ENCODE measurements at places on chromosomes 5 and 9.

- DNase-seq, result no peak
These were observed 114.5 kb upstream of the CDH6 start for GRCh38 chr5:31078956-31079355.

DNA sequence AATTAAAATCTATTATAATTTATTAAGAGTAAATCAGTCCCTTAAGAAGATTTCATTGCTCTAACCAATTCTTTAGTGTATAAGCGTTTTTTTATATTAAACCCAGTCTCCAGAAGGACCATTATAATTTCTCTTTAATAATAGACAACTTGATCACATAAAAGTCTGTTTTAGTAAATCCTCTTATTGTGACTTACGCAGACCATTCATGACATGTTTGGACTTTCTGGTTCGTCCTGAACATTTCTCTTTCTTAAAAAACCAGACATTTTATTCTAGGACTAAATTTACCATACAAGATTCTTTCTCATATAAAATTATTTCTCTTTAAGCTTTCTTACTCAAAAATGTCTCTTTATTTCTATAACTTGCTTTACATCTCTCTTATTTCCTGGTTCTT is 196.2 kb upstream of the RAI14 start:
- DNase-seq, result no peak

GRCh38 chr9:86061972-86062739 is 37.2 kb downstream of the GOLM1 start:
- DNase-seq, result no peak

DNA sequence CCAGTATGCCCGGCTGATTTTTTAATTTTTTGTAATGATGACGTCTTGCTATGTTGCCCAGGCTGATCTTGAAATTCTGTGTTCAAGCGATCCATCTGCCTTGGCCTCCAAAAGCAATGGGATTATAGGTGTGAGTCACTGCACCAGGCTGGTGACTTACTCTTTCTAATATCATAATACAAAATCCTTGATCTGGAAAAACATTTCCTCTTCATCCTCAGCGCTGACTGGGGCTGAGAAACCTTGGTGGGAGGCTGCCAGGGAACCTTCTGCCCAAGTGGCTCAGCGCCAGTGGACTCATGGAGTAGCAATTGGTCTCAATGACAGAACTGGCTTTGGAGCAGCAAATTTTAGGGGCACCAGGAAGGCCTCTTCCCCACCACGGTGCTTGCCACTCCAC is 17.5 kb upstream of the SEMA4D start:
- DNase-seq, result no peak

- no peak for DNase-seq
These were observed 4.8 kb downstream of the PLK2 start for GRCh38 chr5:58455066-58455465.

DNA sequence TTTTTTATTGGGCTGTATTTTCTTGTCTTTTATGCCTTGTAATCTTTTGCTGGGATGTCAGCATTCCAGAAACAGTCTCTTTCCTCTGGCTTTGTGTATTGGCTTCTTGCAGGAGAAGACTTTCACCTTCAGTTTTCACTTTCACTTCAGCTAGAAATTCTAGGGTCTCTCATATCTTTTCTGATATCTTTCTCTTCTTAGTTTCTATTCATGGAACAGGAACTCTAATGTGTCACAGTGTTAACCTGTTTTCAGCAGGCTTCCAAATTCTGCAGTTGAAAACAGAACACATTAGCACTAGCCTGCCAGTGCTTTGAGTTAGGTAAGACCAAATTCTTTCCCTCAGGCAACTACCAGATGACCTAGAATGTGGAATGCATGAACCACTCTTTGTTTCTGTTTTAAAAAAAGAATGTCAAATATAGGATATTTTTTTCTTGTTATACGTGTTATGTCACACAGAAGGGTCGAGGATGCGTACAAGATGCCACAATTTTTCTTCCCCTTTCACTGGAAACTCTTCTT is 164.7 kb downstream of the TUSC1 start:
- no peak for DNase-seq

- no peak for DNase-seq
These were observed 295.4 kb downstream of the CSNK1G3 start for GRCh38 chr5:123807177-123807945.

DNA sequence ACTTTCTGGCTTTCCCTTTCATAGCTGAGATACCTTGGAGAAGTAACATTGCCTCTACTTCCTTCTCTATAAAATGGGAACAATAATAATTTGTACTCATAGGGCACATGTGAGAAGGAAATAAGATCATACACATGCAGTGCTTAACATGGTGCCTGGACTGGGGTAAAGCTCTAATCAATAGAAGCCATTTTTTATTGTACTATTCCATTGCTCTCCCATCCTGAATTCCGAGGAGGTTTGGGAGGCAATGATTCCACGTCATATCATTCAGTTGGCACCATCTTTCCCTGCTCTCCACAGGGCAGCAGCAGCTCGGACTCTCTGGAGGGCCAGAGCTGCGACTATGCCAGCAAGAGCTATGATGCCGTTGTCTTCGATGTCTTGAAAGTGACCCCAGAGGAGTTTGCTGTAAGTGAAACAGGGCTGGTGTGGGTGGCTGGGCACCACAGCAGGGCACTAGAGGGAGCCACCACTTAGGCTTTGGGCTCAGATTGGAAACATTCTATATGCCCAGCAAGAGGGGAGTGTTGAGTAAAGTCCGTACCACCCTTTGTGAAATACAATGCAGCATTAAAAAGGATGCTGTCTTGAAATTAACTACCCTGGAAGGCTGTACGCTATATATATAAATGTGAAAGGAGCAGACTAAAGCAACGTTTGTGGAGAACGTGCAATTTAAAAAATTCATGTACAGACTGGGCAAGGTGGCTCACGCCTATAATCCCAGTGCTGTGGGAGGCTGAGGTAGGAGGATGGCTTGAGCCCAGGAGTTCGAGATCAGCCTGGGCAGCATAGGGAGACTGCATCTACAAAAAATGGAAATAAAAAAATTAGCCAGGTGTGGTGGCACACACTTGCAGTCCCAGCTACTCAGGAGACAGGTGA is 51.2 kb downstream of the RALGPS1 start:
- no peak for DNase-seq

DNA sequence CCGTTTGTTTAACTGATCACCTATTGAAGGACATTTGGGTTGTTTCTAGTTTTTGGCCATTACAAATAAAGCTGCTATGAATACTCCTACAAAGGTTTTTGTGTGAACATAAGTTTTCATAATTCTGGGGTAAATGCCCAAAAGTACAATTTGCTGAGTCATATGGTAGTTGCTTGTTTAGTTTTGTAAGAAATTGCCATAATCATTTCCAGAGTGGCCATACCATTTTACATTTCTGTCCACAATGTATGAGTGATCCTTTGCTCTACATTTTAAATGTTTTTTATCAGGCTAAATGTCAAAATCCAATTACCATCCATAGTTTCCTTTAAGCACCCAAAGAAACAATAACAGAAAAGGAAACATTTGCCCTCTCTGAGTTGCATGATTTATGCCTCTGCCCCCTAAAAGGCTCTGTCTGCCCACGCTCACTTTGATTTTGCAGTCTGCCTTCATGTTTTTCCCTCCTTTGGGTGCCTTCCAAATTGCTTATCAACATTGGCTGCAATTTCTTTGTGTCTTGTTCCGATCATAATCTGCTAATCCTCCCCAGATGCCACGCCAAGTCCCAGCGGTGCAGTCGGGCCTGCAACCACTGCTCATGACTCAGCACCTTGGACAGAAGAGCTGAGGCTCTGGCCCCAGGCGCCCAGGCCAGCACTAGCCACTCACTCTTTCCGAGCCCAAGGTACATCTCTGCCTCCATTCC is 339.2 kb downstream of the PIK3R1 start:
- DNase-seq, result no peak

DNA sequence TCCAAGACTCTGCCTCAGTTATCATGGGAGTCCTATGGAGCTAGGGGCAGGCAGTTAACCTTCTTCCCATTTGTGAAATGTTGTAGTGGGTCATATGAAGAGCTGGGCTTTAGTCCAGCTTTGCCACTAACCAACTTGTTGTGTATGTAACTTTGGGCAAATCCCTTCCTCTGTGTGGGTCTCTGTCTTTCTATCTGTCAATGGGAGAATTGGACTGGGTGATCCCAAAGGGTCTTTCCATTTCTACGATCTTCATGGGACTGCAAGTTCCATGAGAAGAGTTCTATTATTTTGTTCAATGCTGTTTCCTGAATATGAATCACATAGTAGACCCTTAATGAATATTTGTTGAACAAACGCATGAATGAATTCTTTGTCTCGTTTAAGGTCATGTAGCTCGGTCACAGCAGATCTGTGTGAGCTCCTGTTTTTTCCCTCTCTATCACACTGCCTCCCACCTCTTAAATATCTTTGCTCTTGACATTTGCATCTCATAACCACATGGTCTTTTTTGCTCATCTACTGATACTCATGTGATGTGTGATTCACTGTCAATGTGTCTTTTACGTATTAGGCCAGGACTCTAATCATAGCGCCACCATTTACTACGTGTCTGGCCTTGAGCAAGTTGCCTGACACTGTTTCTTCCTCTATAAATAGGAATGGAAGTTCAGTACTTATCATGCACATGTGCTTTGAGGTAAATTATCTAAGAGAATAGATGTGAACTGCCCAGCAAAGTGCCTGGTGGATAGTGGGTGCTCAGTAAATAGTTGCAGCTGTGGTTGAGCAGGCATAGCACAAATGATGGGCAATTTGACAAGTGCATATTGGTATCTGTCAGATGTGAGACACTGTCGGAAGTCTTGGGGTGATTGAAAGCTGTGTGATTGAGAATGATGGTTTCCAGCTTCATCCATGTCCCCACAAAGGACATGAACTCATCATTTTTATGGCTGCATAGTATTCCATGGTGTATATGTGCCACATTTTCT is 37.4 kb downstream of the PTTG1 start:
- DNase-seq, result no peak

DNA sequence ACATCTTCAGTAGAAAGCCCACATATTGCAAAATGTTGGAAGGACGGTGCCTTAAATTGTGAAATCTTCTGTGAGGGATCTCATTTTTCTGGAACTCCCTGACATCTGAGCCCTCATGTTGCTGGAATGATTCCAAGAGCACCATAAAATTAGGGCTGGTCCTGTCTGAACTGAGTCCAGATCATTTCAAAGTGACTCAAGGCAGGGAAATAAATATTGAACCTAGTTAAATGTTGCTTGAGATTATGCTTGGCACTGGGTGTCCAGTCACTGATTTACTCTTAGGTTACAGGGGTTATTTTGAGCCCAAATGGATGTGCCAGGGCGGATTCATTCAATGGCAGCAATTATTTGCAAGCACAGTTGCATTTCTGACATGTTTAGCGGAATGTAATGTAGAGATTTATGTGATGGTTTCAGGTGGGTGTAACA is 437.0 kb downstream of the PIK3R1 start:
- no peak for DNase-seq

- no peak for DNase-seq
These were observed 57.8 kb upstream of the PHYKPL start for GRCh38 chr5:178290376-178290775.

DNA sequence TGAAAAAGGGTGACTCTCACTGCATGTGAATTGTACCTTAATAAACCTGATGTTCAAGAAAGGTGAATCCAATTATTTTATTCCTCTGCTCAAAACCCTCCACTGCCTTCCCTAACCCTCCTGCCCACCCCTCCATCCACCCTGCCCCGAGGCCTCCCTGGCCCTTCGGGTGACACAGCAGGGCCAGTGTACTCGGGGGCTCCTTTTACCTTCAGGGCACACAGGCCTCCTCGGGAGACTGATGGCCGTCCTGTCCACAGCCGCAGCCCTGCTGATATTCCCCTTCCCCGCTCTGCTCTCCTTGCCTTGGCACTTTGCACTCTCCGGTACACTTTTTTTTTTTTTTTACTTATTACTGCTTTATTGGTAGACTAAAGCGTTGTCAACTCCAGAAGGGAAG is 234.0 kb downstream of the CACNA1B start:
- no peak for DNase-seq

Measured in stimulated activated CD8-positive, alpha-beta memory T cell treated with anti-CD3 and anti-CD28 coated beads, Interleukin-7, amount 100 ng/mL, for 1 hour (primary cell).